ENCODE measurements at places on chromosomes 6 and 20.
A peak's percentile ranks its signal among the peaks of the same experiment; 100 is the strongest.

DNA sequence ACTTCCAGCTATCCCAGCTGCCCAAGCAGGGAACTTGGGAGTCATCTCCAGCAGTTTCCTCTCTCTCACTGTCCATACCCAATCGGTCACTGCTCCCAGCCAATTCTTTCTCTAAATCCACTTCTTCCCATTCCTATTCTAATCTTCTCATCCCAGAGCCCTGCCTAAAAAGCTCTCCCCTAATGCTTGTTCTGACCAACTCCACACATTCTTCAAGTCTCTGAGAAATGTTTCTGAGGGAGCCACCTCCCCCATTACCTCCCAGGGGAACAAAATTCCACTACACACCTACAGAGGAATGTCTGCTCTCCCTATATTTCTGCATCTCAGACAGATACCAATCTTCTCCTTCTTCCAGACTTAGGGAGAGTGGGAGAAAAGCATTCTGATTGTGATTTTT lies 14.0 kb downstream of the SLC17A4 start:
- DNase-seq = no peak

- peak; percentile 80 for DNase-seq
Observed at GRCh38 chr6:255751-256083, 36.6 kb upstream of the DUSP22 start.

GRCh38 chr6:131061041-131061750 lies 1.8 kb downstream of the EPB41L2 start:
- no peak for DNase-seq

DNA sequence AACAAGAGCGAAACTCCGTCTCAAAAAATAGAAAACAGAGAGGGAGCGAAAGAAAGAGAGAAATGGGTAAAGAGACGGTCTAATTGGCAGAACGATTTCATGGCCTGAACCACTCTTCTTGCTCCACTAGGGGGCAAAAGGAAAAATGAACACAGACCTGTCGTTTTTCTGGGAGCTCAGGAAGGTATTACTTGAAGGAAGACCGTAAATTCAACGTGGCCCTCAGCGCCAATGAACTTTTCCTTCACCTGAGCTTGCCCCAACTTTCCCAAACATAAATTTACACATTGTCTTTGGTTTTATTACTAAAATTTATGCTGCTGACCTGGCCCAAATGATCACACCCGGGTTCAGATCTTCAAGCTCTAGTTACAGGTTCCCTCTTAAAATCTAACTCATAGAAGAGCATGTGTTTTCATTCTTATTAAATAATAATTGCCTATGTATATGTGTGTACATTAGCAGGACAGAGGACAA lies 67.3 kb downstream of the ATP9A start:
- DNase-seq = peak; percentile 25

DNA sequence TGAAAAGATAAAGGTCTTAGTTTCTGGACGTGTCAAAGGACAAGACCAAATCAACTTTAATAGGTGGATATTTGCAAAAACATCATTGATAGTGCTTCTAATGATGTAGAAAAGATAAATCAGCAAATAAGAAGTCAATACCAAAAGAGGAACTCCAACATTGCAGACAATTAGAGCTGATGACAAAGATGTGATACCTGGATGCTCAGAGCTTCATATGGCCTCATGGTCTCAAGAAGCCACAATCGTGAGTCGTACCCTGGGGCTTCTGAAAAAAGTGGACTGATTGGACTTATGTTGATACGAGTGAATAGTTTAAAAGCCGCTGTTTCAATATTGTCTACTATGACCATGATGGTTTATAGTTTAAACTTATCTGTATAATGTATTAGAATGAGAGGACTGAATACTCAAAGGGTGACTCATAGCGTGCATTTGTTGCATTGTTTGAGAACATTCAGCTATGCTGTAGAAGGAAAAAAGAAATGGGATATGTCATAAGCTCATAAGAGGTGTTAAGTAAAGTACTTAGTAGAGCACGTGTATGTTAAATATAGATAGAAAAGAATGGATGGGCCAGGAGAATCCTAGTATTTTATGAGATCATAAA lies 54.6 kb upstream of the RIPOR2 start:
- DNase-seq = no peak

GRCh38 chr6:137738931-137739504 lies 128.0 kb upstream of the TNFAIP3 start:
- DNase-seq = no peak

GRCh38 chr6:143859891-143860660 lies 4.2 kb upstream of the ZC2HC1B start:
- no peak for DNase-seq

DNA sequence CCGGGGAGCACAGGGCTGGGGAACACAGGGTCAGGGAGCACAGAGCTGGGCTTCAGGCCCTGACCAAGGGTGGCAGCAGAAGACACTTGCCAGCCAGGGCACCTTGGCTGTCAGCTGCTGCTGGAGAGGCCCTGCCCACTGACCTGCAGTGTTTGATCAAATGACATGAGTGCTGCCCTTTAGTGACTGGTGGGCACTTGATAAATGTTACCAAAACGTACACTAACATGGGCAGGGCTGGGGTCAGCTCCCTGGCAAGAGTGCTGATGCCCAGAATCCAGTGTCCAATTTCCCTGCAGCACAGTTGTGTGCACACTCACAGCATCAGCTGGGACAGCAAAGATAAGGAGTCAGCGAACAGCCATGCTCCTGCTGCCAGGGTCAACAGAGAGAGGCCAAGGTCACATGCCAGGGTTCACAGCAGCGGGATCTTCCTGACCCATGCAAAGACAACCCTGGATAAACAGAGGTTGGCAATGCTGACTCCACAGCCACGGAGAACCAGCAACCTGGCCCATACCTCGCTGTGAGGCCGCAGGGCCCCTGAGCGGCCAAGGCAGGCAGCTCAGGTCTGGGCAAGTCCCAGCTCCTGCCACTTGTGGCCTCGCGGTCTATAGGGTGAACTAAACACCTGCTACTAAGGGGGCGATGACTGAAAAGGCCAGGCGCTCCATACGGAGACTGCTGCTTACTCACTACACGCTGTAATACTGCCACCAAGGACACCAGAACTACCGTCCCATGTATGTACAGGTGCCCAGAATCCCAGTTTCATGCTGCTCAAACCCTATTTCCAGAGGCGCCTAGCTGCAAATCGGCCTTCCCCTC lies 46.3 kb downstream of the NINL start:
- no peak for DNase-seq

GRCh38 chr20:12049125-12049524 lies 131.4 kb downstream of the BTBD3 start:
- no peak for DNase-seq

GRCh38 chr6:4404415-4404814 lies 269.0 kb upstream of the ECI2 start:
- no peak for DNase-seq

GRCh38 chr6:40386200-40386599 lies 201.0 kb downstream of the LRFN2 start:
- no peak for DNase-seq

GRCh38 chr6:26064619-26065257 lies 22.5 kb upstream of the HFE start:
- DNase-seq = peak; percentile 57

All from CD14-positive monocyte (primary cell).